ENCODE measurements at places on chromosomes 5 and 9.
A peak's percentile ranks its signal among the peaks of the same experiment; 100 is the strongest.

DNA sequence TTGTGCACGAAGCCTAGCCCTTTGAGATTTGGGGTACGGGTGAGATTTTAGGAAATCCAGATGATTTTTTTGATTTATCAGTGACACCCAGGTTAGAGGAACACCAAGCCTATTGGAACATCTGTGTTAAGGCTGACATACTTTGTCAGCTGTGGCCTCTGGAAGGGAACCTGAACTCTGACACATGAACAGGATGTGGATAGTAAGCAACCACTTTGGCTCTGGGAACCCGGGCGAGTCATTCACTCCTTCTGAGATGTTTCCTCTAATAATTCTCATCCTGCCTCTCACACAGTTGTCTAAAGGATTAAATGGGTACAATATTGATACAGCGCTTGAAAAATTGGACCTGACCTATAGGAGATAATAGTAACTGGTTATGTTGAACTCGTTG lies 67.8 kb downstream of the FGF1 start:
- no peak for DNase-seq

- no peak for DNase-seq
These were observed 35.0 kb upstream of the DMRT1 start for GRCh38 chr9:806285-807156.

GRCh38 chr5:24397601-24398000 lies 247.2 kb downstream of the CDH10 start:
- DNase-seq, result no peak

DNA sequence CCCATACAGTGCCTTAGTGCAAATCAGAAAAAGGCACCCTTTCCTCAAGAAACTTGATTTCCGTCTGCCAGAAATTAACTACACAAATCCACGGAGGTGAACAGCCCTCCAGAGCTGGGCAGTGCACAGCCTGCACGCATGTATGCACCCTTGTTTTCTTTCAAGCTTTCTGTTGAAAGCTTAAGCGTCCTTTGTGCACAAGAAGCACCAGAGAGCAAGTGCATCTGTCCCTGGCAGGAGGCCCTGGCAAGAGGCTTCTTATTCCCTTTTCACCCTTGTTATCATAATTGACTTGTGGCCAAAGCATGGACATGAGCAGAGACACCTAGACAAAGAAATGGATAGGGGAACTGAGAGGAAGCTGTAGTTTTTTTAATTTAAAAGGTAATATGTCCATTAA lies 47.4 kb upstream of the ATG10 start:
- DNase-seq, result peak; percentile 48

DNA sequence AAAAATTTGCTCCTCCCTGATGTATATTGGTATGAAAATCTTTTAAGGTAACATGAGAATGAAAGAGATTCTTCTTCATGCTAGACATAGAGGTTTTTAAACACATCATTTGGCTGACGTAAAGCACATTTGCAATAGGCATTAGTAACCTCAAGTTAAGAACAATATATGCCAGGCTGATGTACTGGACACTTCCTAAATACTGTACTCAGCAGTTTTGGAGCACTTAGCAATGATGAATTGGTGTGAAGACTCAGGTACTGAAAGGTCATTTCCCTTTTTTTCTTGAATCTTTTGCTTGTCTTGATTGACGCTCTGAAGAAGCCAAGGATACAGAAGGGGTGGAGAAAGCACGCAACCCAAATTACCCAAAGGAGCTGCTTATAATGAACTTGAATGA lies 322.5 kb downstream of the PDE4D start:
- no peak for DNase-seq

DNA sequence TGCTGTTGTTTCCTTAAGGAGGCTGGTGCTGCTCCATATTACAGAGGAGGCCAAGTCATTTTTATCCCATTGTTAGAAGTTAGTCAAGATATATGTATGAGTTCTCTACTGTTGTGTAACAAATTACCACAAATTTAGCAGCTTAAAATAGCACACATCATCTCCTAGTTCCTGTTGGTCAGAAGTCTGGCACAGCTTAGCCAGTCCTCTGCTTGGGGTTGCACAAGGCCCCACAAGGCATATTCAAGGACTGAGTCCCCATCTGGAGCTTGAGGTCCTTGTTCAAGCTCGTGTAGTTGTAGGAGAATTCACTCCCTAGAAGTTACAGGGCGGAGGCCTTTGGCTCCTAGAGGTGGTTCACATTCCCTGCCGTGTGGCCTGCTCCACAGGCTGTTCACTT lies 14.7 kb downstream of the MTAP start:
- no peak for DNase-seq

GRCh38 chr5:146796911-146797310 lies 81.6 kb downstream of the PPP2R2B start:
- no peak for DNase-seq

- no peak for DNase-seq
These were observed 89.3 kb downstream of the ZCCHC7 start for GRCh38 chr9:37209431-37210386.

DNA sequence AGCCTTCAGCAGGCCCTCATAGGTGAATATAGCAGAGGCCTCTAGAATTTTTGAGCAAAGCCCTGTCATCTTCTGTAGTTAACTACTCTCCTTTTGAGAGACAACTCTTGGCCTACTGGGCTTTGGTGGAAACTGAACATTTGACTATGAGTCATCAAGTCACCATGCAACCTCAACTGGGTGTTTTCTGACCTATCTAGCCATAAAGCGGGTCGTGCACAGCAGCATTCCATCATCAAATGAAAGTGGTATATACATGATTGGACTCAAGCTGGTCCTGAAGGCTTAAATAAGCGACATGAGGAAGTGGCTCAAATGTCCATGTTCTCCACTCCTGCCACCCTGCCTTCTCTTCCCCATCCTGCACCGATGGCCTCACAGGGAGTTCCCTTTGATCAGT lies 1115.5 kb downstream of the TAF11L14 start:
- DNase-seq, result no peak

DNA sequence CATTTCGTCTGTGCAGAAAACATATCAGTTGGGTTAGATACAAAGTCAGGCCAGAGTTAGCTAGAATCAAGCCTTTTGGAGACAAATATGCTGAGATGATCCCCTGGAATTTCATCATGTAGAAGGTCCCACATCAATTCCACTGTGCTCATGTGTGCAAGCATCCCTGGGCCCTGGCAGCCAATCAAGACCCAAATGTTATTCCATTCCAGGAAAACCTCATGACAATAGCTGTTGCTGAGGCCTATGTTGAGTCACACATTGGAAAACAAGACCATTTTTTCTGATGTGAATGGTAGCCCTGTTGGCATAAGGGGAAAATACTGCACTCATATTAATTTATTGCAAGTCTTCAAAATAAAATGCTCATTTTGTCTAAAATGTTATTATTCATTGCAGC lies 11.5 kb downstream of the SPOCK1 start:
- DNase-seq, result no peak

DNA sequence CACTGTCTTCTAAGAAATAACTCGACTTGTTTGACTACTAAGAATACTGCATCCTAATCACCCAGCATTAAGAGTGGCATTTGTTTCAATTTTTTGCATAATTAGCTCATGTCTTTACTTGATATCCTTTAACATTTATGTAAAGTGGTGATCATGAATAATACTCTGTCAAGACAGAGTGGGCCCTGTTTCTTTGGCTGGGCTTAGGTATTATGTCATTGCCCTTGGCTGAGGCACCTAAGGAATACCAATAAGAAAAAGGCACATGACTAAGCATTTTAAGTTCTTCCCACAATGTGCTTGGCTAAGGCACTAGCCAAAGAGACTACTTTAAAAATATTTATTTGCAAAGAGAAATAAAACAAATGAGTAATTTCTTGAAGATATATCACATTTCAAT lies 308.1 kb downstream of the CTNND2 start:
- DNase-seq, result no peak

DNA sequence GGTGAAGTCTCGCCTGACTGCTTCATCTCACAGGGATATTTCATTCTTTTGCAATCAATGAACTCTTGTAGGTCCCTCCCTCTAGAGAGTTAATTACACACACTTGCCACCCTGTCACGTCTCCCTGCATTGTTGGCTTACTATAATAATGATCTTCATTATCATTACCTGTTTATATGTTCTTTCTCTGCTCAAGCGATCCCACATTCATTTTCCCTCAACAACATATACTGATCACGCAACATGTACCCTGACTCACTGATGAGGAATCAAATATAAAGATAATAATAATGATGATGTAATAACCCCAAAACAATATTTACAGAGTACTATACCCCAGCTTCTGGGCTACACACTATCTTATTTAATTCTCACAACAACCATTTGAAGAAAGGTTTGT lies 88.5 kb downstream of the FEM1C start:
- DNase-seq, result no peak

DNA sequence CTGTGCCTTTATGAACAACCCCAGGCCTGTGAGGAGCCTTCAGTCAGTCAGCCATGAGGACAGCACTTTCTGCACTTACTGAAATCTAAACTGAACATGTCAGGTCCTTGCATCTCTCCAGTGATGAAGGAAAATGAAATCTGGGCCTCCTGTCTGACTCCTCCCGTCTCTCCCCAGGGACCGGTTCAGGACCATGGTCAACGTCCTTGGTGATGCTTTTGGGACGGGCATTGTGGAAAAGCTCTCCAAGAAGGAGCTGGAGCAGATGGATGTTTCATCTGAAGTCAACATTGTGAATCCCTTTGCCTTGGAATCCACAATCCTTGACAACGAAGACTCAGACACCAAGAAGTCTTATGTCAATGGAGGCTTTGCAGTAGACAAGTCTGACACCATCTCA lies 77.0 kb upstream of the PLPP6 start:
- no peak for DNase-seq

GRCh38 chr5:76532052-76532451 lies 91.2 kb downstream of the F2RL2 start:
- DNase-seq, result no peak

DNA sequence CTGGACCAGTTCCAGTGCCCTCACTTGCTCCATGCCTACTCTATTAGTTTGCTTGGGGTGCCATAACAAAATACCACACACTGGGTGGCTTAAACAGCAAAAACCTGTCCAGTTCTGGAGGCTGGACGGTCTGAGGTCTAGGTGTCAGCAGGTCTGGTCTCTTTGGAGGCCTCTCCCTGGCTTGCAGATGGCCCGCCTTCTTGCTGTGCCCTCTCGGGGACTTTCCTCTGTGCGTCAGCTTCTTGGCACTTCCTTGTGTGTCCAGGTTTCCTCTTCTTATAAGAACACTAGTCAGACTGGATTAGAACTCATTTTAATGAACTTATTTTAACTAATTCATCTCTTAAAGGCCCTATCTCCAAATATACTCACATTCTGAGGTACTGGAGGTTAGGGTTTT lies 97.2 kb downstream of the CARTPT start:
- DNase-seq, result no peak

GRCh38 chr9:110025551-110026170 lies 182.3 kb downstream of the C9orf152 start:
- DNase-seq, result no peak

DNA sequence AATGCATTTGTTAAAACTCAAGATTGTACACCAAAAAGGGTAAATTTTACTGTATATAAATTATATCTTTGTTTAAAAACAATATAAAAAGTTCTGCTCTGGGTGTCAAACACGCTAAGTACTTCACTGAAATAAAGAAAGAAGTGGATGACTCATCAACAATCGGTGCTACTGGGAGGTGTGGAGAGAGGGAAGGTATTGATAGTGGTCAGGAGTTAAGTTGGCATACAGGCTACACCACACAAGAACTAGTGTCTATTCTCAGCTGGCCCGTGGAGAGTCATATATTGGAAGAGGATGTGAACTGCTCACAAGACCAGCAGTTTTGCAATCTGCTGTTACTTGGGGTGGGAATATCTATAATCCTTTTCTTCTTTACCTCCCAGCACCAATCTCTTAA lies 145.7 kb upstream of the TRPC7 start:
- DNase-seq, result no peak

DNA sequence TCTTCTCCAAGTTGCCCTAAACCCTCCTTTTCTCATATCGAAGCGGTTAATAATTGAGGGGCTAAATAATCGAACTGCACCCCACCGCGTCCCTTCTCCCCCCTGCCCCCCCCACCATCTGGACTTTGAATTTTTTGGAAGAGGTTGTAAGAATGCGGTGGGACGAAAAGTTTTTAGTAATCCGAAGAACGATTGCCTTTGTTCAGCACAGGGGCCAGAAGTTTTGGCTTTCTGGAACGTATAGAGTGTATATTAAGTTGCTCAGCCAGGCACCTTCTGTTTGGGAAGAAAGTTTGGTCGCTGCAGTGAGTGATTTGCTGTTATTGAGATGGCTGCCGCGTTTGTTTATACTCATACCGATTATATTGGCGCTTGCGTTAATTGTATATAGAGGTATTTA lies 518 bp downstream of the ERBIN start:
- no peak for DNase-seq

DNA sequence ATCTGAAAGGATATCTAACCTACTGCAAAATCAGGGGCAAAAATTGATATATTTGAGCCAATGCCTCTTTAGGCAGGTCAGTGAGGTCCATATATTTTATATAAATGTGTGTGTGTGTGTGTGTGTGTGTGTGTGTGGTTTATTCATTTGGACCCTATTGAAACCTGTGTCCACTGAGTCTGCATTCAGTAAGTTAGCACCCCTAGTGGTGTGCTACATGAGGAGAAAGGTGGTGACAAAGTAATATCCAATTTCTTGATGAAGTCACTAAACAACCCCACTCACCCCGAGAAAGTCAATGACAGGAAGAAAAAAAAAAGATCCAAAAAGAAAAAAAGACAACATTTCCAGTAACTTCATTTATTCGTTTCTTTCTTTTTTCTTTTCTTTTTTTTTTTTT lies 4.1 kb downstream of the FBXW11 start:
- no peak for DNase-seq

DNA sequence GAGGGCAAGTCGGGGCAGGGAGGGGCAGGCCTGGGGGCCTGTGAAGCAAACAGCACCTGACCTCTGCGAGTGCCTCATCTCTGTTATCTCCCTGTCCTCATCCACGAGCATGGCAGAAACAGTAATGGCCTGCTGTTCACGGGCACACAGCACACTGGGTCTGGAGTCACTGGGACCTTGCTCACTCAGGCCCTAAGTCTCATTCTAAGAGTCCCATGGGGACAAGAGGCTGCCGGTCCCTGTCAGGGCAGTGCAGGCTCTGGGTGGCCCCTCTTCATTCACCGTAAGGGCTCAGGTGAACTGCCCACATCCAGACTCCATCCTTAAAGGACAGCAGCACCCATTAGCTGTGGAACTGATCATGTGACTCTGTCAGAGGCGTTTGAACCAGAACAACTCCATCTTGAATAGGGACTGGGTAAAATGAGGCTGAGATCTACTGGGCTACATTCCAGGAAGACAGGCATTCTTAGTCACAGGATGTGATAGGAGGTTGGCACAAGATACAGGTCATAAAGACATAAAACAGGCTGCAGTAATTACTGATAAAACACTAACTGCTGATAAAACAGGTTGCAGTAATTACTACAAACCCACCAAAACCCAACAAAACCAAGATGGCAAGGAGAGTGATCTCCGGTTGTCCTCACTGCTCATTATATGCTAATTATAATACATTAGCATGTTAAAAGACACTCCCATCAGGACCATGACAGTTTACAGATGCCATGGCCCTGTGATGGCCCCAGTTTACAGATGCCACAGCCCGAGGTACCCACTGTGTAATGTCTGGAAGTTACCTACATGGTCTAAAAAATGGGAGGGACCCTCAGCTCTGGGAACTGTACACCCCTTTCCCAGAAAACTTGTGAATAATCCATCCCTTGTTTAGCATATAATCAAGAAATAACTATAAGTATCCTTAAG lies 28.7 kb downstream of the BICD2 start:
- DNase-seq, result no peak

GRCh38 chr9:131618071-131618479 lies 72.8 kb downstream of the PRRT1B start:
- no peak for DNase-seq
